Gastroesophageal sphincter (tissue), 4 donors: ENCODE measurements at places on chromosomes 1 and 21.

- ATAC-seq: no peak
Measured at GRCh38 chr1:195415584-195415983, 1192.7 kb downstream of the KCNT2 start.

- ATAC-seq: no peak
Measured at GRCh38 chr1:1004420-1004779, 4.5 kb upstream of the HES4 start.

- ATAC-seq: no peak
Measured at GRCh38 chr1:34987018-34987417, 1.9 kb upstream of the TMEM35B start.

GRCh38 chr1:41385398-41386195 lies 24.4 kb downstream of the FOXO6 start:
- ATAC-seq: no peak

- ATAC-seq: peak; percentile 24
Measured at GRCh38 chr1:27668808-27669723, 2.9 kb downstream of the IFI6 start.

DNA sequence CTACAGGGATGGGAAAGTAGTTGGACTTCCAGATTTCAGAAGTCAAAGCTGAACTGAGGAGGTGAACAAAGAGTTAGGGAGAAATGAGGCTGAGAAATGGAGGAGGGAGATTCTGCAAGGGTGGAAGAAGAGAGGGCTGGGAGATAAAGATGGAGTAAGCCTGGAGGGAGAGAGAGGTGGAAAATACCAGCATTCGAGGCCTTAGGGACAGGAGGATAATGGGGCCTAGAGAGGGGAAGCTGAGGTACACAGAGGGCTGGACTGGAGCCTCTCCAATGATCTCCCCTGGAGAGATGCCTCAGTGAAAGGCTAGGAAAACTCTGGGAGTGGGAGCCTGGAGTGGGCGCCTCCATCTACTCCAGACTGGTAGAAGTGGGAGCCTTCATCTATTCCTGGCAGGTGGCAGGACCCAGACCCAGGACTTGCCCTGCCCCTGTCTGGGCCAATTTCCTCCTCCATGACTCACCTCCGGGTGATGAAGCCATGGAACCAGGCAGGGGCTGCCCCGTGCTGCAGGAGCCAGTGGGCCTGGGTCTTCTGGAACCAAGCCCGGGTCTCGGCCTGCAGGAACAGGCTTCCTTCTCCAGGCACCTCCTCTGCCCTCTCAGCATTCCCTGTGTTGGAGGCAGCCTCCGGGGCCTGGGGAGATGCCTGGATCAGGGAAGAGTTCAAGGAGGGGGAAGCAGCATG lies 1.9 kb downstream of the SH2D2A start:
- ATAC-seq: no peak
